ENCODE measurements at places on chromosomes 2 and 18. TPM values are rescaled to one million over a fixed set of nuclear protein-coding genes. Genes with fewer than 3 reads are reported as not detected.

The HADHA gene
- total RNA-seq: 121 TPM

The CYS1 gene
- 5.9 TPM for total RNA-seq

The MAB21L4 gene
- not detected for total RNA-seq

The CCDC102B gene
- total RNA-seq: 1.3 TPM

The SERPINB10 gene
- total RNA-seq: not detected

The SP100 gene
- 60.7 TPM for total RNA-seq

The IHH gene
- total RNA-seq: 0.03 TPM

The DNER gene
- 68.3 TPM for total RNA-seq

The SMAD7 gene
- 6.2 TPM for total RNA-seq

The PASK gene
- 5.9 TPM for total RNA-seq

The CASP10 gene
- total RNA-seq: 3.2 TPM

The TMEM163 gene
- total RNA-seq: 0.43 TPM

The TIGD1 gene
- 11.8 TPM for total RNA-seq

The NGEF gene
- total RNA-seq: 37.5 TPM

The C2orf80 gene
- not detected for total RNA-seq

The POTEI gene
- total RNA-seq: not detected

The IL1R2 gene
- total RNA-seq: not detected

DNA sequence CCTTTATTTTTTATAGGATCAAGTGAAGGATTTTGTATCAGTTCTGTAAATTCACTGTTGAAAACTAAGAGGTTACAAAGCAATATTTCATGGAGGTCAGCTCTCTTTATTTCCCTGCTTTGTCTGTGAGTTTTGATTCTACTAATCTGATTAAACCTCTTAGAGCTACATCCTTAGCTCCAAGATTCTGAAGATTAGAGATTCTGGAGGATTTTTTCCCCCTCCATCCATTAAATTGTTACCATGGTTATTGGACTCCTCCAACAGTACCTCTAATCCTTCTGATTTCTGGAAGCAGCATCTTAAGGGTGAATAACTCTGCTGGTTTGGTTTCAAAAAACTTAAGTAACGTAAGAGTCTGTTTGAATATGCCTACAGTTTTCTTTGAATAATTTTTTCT lies 110.0 kb downstream of the TANC1 start:
- DNase-seq: no peak

DNA sequence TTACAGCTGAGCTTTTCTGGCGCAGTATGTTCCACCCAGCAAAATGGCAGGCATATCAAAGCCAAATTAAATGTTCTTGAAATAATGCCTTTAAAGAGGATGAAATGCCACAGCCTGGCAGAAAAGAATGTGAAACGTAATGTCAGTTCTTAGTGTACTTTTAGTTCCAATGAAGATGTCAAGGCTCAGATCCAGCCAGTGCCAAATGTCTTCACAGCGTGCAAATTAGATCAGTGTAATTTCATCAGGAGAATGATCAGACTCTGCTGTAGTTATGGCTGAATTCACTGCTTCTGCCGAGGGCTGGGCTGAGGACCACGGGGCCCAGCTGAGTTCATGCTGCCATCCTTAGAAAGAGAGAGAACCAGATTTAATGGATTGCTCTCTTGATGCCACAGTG lies 78.7 kb upstream of the ITGA4 start:
- no peak for DNase-seq

GRCh38 chr18:55549474-55550104 lies 38.4 kb downstream of the TCF4 start:
- no peak for DNase-seq

DNA sequence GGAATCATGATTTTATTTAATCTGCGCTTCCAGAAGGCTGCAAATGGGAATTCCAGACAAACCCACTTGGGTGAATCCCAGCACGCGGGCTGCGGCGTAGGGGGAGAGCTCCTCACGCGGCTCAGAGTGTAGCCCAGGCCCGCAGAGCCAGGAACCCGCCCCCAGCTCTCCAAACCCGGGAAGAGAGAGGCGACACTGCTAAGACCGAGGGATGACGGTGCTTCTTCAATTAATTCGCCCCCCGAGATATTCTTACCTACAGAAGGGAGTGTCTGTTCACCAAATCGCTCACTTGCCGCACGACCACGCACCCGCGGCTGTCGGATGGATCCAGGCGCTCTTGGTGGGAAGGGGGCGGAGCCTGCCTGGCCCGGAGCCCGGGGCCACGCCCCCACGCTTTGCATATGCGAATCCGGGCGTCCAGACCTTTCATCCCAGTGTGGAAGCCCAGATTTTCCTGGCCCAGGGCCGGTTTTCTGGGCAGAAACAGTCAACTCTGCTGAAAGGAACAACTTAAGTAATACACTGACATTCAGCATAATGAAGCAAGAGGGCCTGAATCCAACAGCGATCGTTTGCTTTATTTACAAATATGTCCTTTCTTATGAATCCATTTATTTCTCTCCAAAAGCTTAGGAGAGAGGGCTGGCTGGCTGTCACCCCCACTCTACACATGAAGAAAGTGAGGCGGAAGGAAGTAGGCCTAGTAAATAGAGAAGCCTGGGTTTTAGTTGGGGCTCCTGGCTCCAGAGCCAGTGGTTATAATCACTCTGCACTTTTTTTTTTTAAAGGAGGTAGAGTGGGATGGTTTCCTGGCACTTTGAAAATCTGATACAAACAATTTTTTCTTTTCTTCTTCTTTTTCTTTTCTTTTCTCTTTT lies at the start of gene SLC19A3:
Gene SLC19A3, minus strand, starts transcription at position 342 of the 881 bp plus-strand sequence. CDS start 15,710 bp downstream, outside the sequence.
- DNase-seq: peak; percentile 59

- peak; percentile 78 for DNase-seq
Observed at GRCh38 chr2:223601932-223602666, at the start of gene SCG2. SCG2 (minus strand) TSS chr2:223602361; CDS start chr2:223599282, 3,079 bp downstream.

DNA sequence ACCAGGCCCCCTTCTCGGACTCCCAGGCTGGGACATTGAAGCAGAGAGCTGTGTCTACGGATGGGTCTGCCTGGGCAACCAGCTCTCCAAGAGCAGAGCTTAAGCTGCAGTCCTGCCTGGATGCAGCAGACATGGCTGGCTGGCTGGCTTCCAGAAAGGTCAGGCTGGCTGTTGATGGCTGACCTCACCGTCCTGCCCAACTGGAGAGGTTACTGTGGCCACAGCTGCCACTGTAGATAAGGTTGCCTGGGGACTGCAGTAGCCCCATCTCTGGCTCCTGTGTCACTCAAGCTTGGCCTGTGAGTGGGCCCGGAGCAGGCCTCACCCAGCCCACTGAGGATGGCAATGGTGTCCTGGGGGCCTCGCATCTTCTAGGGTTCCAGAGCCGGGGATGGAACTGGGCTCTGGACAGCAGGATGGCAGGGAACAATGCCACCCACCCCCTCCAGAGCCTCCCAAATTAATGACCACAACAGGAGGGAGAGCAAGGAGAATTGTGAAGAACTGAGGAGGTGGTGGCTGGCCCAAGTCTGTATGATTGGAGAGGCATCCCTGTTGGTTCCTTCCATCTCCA lies 37.0 kb upstream of the FOSL2 start:
- peak; percentile 30 for DNase-seq

DNA sequence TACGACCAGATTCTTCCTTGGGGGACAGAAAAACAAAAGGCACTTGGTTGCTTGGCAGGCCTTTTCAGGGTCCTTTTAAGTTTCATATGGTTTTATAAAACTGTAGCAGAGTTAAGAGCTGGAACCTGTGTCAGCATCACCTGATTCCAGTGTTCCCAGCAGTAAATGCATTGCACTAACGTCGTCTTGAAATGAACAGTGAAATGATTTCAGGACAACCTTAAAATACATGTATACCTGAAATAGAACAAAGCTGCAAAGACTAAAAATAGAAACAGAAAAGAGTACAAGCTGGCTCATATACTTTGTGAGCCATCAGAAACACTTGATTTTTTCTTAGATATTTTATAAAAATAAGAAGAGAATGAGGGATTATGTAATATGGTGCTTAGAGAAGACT lies 51.9 kb downstream of the ACSL3 start:
- no peak for DNase-seq

DNA sequence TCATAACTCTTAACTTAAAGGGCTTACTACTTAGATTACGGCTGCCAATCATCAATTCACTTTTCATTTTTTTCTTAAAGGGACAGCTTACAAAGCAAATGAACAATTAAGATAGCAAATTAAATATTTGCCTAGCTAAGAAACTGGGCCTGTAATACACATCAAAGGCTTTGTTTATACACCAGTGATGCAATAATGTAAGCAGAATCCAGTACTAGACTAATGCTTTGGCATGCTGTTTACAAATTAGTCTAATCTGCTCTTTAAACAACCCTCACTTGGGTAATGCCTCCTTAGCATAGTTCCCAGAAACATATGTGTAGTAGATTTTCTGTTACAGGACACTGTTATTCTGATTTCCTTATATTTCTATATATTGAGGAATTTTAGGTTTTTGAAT lies 105.8 kb downstream of the ARHGAP28 start:
- DNase-seq: no peak

DNA sequence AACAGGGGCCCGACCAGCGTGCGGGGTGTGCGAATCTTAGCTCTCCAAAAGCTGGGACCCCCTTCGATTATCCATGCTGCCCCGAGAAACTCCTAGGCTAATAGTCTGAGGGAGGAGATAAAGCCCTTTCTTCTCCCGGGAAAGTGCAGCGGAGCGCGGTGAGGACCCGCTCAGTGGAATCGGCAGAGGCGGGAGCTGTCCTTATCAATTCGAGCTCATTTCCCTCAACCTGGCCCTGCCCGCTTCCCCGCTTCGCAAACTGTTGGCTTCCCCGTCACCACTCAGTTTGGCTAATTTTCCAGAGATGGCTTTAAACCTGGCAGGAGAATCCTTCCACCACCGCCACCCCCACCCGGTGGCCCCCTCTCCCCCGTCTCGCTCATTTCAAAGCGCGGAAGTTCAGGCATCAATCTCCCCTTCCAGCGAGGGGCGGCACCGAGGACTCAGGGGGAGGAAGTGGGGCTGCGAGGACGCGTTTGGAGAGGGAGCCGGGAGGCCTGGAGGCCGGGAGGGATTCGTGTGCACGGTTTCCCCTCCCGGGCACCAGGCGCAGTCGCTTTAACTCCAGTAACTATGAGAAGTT lies 1.6 kb downstream of the KLHL14 start:
- DNase-seq: no peak

- DNase-seq: no peak
Observed at GRCh38 chr2:119142824-119143223, 15.7 kb downstream of the C1QL2 start.

DNA sequence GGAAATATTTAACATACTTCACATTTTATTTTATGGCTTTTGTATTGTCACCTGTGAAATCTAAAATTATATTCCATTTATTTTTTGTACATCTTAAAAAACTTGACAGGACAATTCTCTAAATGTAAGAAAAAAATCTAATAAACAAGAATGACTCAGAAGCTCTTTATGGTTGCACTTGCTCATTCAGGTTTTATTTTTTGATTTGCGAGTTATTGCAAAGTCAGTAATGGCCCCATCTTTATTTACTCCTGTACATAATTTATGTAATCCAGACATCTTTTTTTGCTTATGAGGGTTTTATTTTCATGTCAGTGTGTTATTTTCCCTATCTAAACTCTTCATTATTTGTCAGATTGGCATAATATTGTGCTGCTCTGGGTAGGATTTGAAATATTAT lies 145.1 kb downstream of the MBD5 start:
- DNase-seq: no peak

- no peak for DNase-seq
Observed at GRCh38 chr2:135121016-135121657, 69.0 kb downstream of the RAB3GAP1 start.

DNA sequence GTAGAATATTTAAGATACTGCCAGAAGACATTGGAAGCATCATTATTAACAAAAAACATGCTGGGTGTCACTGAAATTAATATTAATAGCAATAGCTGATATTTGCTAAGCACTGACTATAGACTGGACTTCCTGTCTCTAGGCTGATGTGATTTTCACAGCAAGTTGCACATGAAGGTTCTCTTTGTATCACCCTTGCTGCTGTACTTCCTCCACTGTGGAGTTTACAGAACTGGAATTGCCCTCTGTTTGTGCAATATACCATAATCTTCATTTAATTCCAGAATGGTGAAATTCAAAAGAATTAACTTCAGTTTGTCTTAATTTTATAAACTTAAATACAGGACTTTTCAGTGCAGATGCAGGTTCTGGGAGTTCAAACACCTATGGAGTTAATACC lies 585.1 kb downstream of the RNF144A start:
- no peak for DNase-seq

DNA sequence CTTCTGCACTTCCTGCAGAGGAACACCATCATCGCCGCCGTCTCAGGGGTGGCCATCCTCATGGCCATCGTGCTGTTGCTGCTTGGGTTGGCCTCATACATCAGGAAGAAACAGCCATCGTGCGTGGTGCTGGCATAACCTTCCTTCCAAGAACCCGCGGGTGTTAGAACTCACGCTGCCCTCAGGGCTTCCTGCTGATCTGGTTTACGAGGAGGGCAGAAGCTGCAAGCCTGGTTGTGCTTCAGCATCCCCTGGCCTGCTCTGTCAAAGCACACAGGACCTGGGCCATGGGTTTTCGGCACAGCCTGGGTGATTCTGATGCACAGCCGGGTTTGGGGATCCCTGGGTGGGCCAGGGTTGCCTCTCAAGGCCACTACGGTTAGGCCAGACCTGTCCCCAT lies 12.2 kb upstream of the ZAP70 start:
- DNase-seq: no peak

GRCh38 chr2:133835821-133836619 lies 267.8 kb upstream of the NCKAP5 start:
- DNase-seq: no peak

GRCh38 chr18:51953521-51953920 lies 386.5 kb upstream of the DCC start:
- no peak for DNase-seq

DNA sequence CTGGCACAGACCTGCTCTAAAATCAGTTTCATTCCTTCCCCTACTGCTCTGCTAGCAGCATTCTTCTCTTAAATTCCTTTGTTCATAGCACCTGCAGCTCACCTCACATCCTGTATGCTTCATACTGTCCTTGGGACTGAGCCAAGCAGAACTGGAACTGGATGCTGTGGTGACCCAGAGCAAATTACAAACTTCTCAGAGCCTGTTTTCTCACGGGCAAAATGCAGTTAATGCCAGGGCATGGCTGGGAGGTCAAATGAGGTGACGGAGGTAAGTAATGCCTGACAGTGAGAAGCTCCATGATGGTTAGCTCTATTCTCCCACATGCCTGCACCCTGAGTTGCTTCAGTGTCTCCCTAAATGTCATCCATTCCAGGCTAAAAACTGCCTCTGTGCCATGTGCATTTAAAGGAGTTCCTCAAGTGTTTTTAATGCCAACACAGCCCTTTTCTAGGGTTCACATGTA lies 29.7 kb downstream of the C2orf42 start:
- DNase-seq: peak; percentile 16

Data from A172 (cell line).